ENCODE measurements at places on chromosomes 12 and 14. TPM values are rescaled to one million over a fixed set of nuclear protein-coding genes. Genes with fewer than 3 reads are reported as not detected.

RTL1 gene
- total RNA-seq = 0.11 TPM

TMEM117 gene
- total RNA-seq = 13.3 TPM

FZD10 gene
- not detected for total RNA-seq

ACSM4 gene
- total RNA-seq = not detected

DNA sequence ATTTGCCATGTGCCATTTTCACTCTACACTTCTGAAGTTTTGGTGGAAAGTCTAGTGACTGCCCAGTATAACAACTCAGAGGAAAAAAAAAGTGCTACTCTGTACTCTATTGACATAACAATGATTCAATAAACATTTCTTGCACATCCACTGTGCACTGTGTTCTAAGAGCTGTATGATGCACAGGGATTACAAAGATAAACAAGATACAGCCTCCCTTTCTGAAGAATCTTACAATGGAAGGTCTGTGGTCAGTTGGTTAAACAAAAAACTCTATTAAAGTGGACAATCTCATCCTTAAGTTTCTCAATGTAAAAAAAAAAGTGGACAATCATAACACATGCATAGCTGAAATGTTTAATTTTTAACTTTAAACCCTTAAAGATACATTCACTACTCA is 105.7 kb upstream of the RASSF8 start:
- no peak for DNase-seq
- no peaks in the 10 kb centered on the region for H3K4me1 ChIP-seq
- H3K27me3 ChIP-seq = no peaks in the 10 kb centered on the region
- no peak overlapping the region for H3K4me3 ChIP-seq
- H3K27ac ChIP-seq = no peak overlapping the region
- H3K36me3 ChIP-seq = no peaks in the 10 kb centered on the region

GRCh38 chr14:68682166-68683103 is 110.4 kb downstream of the ZFP36L1 start:
- DNase-seq = peak; percentile 86
- no peaks in the 10 kb centered on the region for H3K27me3 ChIP-seq
- H3K4me1 ChIP-seq = peaks cover 57% of the 10 kb centered on the region
- no peaks in the 10 kb centered on the region for H3K36me3 ChIP-seq

DNA sequence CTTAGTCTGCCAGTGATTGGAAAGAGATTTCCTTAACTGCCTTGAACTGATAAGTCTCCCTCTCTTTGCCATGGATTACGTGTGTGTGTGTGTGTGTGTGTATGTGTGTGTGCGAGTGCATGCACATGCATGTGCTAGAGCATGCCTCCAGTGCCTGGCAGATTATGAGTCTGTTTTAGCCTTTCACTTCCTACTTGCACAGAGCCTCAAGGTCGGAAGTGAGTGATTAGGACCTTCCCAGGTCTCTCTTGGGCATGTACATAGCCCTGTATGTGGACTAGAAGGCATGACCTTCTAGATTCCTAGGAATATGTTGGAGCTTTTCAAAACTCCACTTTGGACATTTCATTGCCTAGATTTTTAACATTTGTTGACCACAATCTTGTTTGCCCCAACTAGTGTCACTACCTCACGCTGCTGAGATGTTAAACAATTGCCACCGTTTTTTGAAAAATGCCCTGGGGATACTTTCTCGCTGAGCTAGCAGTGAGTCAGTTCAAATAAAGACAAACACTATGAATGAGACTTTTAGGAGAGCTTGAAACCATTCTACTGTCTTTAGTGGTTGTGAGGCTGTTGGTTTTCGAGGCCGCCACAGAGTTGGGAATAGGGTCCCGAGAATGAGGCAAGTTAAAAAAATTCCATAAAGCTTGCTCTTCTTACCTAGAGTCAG is 28.2 kb downstream of the KIAA0586 start:
- H3K36me3 ChIP-seq = peaks cover 68% of the 10 kb centered on the region
- no peak for DNase-seq
- no peaks in the 10 kb centered on the region for H3K4me1 ChIP-seq
- no peak overlapping the region for H3K27ac ChIP-seq
- no peaks in the 10 kb centered on the region for H3K27me3 ChIP-seq

All from Karpas-422 (cell line).